ENCODE measurements at places on chromosomes 16 and 17. TPM values are rescaled to one million over a fixed set of nuclear protein-coding genes. Genes with fewer than 3 reads are reported as not detected.

Gene C17orf67
- 3.3 TPM for total RNA-seq

Gene AXIN2
- 47.7 TPM for total RNA-seq

Gene SLC9A5
- 2.0 TPM for total RNA-seq

Gene ZNF688
- total RNA-seq, result 14.1 TPM

Gene UMOD
- not detected for total RNA-seq

Gene NPIPA8
- total RNA-seq, result 0.28 TPM

DNA sequence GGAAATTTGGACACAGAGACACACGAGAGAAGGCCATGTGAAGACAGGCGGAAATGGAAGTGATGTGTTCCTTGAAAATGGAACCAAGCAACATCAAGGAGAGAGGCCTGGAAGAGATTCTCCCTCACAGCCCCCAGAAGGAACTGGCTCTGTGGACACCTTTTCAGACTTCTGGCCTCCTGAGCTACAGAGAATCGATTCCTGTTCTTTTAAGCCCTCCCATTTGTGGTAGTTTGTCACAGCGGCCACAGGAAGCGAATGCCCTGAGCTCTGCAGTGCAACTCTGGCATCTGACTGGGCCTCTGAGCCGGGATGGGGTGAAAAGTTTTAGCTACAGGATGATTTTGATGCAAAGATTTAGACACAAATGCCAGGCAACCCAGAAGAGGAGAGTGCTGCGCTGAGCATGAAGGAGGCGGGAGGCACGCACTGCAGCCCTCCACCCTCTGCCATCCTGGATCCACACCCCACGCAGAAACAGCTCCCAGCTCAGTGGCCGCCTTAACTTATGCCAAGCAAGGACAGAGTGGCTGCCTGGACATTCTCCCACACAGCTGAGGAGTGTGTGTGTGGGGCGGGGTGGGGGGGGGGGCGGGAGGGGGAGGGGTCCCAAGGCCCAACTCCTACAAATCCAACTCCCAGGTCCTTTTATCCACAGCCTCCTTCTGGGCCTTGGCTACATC is 2.2 kb downstream of the TIMP2 start:
- H3K27ac ChIP-seq, result peak overlapping the region; percentile 83
- no peak for DNase-seq
- H3K36me3 ChIP-seq, result no peaks in the 10 kb centered on the region
- H3K4me3 ChIP-seq, result peak overlapping the region; percentile 82
- peaks cover 44% of the 10 kb centered on the region for H3K4me1 ChIP-seq
- H3K27me3 ChIP-seq, result no peaks in the 10 kb centered on the region

GRCh38 chr17:33506889-33507650 is 214.0 kb upstream of the ASIC2 start:
- H3K36me3 ChIP-seq, result no peaks in the 10 kb centered on the region
- H3K4me1 ChIP-seq, result no peaks in the 10 kb centered on the region
- no peak for DNase-seq
- H3K27me3 ChIP-seq, result no peaks in the 10 kb centered on the region
- H3K27ac ChIP-seq, result no peak overlapping the region

- no peaks in the 10 kb centered on the region for H3K36me3 ChIP-seq
- H3K4me3 ChIP-seq, result no peak overlapping the region
- no peak overlapping the region for H3K27ac ChIP-seq
- H3K4me1 ChIP-seq, result peaks cover 11% of the 10 kb centered on the region
- DNase-seq, result no peak
Measured at GRCh38 chr17:44602390-44602789, 45.1 kb downstream of the FZD2 start.

DNA sequence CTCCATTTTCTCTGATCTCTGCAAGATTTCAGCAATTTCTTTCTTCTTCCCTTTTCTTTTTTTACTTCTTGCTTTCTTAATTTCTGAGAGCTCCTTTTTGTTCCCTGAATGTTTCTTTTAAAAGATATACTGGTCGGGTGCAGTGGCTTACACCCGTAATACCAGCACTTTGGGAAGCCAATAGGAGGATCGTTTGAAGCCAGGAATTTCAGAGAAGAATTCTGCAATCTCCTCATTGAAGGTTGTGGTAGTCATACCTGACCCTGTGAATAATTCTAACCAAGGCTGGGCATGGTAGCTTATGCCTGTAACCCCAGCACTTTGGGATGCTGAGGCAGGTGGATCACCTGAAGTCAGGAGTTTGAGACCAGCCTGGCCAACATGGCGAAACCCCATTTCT is 15.6 kb upstream of the ABCC1 start:
- DNase-seq, result no peak
- H3K4me3 ChIP-seq, result no peak overlapping the region
- H3K27me3 ChIP-seq, result no peaks in the 10 kb centered on the region
- no peak overlapping the region for H3K27ac ChIP-seq
- no peaks in the 10 kb centered on the region for H3K4me1 ChIP-seq

DNA sequence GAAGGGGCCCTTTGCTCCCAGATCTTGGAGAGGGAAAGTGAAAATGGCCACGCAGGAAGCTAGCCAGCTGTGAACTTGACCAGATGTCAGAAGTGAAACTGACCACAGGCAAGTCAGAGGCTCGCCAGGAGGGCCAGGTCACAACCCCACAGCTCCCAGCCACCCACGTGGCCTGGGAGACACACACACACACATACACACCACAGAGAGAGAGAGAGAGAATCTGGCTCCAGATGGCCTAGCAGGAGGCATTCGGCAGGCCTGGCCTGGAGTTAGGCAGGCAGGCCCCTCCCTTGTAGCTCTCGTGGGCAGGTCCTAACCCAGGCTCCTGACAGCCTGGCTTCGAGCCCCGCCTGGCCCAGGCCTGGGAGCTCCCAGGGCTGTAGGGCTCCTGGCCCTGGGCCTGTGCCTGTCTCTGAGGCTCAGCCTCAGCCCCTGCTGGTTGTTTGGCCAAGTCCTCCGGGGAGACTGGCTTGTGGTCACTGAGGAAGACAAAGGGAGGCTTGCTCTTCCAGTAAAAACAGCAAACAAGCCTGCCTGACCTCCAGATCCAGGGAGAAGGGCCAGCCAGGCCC is 20.2 kb downstream of the NGFR start:
- no peaks in the 10 kb centered on the region for H3K36me3 ChIP-seq
- peaks cover 23% of the 10 kb centered on the region for H3K4me1 ChIP-seq
- peak overlapping the region; percentile 81 for H3K27ac ChIP-seq

- H3K4me3 ChIP-seq, result no peak overlapping the region
- DNase-seq, result no peak
- H3K27me3 ChIP-seq, result no peaks in the 10 kb centered on the region
- H3K27ac ChIP-seq, result no peak overlapping the region
- H3K4me1 ChIP-seq, result peaks cover 8% of the 10 kb centered on the region
Measured at GRCh38 chr17:49578414-49578813, 2.7 kb downstream of the NXPH3 start.

DNA sequence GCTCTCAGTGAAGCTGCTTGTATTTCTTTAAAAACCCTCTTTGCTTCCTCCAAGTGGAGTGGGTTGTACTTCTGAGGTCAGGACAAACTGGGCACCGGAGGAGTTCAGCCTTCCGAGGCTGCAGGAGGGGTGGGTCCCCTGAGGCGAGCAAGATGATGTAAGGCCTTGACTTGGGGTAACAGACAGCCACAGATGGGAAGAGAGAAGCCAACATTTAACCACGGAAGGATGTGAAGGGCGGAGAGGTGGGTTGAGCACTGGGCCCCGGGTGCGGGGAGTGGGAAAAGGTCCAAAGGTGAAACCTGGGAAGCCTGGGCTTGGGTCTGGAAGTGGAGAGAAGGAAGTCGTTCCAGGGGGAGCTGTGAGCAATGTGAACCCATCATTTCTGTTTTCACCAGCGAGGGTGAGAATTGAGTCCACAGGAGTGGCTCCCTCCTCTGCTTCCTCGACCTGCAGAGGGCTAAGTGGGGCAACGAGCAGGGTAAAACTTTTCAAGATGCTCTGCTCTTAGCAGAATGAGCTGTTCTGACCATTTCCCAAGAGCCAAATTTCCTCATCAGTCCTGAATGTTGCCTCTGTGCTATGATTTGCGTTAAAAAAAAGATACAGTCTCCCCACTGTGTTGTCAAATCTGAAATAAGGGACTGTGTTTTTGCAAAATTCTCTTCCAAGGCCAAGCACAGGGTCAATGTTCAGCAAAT is 137.7 kb upstream of the CRHR1 start:
- H3K36me3 ChIP-seq, result no peaks in the 10 kb centered on the region
- DNase-seq, result no peak
- no peaks in the 10 kb centered on the region for H3K27me3 ChIP-seq
- H3K27ac ChIP-seq, result no peak overlapping the region
- no peak overlapping the region for H3K4me3 ChIP-seq

DNA sequence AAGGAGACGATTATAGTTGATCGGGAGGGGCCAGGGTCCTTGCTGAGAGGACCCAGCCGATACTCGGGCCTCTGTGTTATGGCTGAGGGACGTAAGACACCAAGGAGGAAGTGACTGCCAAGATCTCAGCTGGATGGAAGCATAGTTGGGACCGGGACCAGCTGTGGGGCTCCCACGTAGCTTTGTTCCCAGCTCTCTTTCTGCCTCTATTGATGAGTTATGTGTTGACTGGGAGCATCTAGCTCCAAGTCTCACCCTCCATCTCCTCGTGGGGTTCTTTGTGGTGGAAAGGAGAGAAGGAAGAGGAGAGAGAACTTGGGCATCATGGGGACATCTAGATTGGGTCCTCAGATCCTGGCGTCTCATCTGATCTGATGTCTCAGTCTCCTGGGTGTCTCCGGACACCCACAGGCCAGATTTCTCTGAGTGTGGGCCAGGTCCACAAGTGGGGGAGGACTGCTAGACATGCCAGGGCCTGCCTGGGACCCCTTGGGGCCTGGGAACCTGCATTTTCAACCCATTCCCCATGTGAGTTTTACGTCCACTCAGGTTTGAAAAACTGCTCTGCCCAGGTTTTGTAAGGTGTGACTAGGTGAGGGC is 1.0 kb downstream of the MGRN1 start:
- H3K27ac ChIP-seq, result peak overlapping the region; percentile 72
- H3K4me1 ChIP-seq, result peaks cover 13% of the 10 kb centered on the region
- peak overlapping the region; percentile 67 for H3K4me3 ChIP-seq
- H3K36me3 ChIP-seq, result no peaks in the 10 kb centered on the region

- no peaks in the 10 kb centered on the region for H3K27me3 ChIP-seq
- no peak for DNase-seq
- no peaks in the 10 kb centered on the region for H3K4me1 ChIP-seq
- H3K27ac ChIP-seq, result no peak overlapping the region
- H3K4me3 ChIP-seq, result no peak overlapping the region
Measured at GRCh38 chr17:70215656-70216055, 46.3 kb downstream of the KCNJ2 start.

GRCh38 chr17:68383443-68384321 is 73.6 kb downstream of the WIPI1 start:
- H3K4me1 ChIP-seq, result peaks cover 17% of the 10 kb centered on the region
- no peak overlapping the region for H3K27ac ChIP-seq
- no peak for DNase-seq
- no peaks in the 10 kb centered on the region for H3K36me3 ChIP-seq

DNA sequence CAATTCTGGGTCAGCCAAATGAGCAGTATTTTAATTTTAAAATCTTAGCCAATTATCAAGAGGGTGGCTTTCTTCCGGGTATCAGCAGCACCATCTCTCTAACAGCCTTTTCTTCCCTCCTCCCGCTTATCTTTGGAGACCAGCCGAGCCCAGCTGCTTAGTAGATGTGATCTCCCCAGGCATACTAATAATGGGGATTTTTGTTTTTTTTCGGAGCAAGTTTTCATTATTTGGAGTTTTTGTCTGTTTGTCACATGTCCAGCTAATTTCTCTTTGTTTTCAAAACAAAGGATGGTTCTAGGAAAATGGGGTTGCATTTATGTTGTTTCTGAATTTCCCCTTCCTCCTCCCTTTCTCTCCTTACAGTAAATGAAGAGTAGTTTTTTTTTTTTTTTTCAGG is 170.5 kb upstream of the MPHOSPH6 start:
- no peak overlapping the region for H3K27ac ChIP-seq
- no peak overlapping the region for H3K4me3 ChIP-seq
- no peaks in the 10 kb centered on the region for H3K36me3 ChIP-seq
- H3K27me3 ChIP-seq, result no peaks in the 10 kb centered on the region
- DNase-seq, result no peak

DNA sequence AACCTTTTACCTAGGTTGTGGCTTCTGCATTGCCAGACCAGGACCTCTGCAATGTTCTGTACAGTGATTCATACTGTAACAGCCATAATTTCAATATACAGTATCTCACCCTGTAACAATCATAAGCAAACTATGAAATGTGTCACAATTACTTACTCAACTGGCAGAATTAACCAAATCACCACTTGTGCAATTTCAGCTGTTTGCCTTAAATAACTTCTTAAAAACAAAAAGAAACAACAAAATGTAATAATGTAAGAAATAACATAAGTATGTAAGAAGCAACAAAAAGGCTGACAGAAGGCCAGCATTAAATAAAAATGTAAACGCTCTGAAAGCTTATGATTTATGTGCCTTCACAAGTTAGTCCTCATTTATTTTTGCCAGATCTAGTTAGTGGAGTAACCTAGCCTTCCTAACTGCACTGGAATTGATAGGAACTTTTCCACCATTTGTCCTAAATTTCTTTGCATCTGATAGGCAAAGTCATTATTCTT is 96.9 kb downstream of the SKAP1 start:
- no peaks in the 10 kb centered on the region for H3K4me1 ChIP-seq
- DNase-seq, result no peak
- no peaks in the 10 kb centered on the region for H3K27me3 ChIP-seq
- H3K27ac ChIP-seq, result no peak overlapping the region

DNA sequence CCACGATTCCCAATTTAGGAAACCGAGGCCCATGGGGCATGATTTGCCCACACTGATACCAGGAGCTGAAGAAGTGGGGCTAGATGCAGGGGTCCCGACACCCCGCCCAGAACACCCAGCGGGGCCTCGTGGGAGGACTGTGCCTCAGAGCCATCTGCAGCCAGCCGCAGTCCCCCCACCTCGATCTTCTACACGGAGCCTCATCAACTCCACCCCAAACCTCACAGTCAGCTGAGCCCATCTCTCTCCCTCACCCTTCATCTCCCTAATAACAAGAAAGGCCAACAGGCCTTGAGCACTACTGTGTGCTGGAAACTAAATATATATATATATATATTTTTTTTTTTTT is 4.2 kb downstream of the ITGAE start:
- H3K4me1 ChIP-seq, result peaks cover 29% of the 10 kb centered on the region
- no peak overlapping the region for H3K4me3 ChIP-seq
- no peak for DNase-seq
- H3K27me3 ChIP-seq, result no peaks in the 10 kb centered on the region
- H3K27ac ChIP-seq, result no peak overlapping the region
- no peaks in the 10 kb centered on the region for H3K36me3 ChIP-seq

DNA sequence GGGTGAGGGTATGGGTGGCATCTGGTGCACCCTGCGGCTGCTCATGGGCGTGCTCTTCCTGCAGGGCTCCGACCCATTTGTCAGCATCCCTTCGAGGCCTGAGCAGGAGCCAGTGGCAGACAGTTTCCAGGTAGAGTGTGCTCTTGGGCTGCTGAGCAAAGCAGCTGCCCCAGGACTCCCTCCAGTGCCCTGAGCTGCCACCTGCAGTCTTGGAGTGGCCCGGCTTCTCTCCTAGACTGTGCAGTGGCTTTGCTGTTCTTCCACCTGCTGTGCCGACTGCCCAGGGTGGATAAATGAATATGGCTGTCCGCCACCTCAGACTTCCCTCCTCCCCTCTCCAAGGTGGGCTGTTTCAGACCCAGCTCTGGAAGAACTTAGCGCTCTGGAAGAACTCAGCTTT is 10.8 kb upstream of the JPT2 start:
- no peak overlapping the region for H3K27ac ChIP-seq
- H3K36me3 ChIP-seq, result no peaks in the 10 kb centered on the region
- H3K27me3 ChIP-seq, result no peaks in the 10 kb centered on the region
- no peak for DNase-seq
